M059J (cell line): ENCODE measurements at places on chromosomes 3 and 15. TPM values are rescaled to one million over a fixed set of nuclear protein-coding genes. Genes with fewer than 3 reads are reported as not detected.

- no peak for DNase-seq
These were observed 582.9 kb upstream of the PPP2R3A start for GRCh38 chr3:135382621-135383020.

DNA sequence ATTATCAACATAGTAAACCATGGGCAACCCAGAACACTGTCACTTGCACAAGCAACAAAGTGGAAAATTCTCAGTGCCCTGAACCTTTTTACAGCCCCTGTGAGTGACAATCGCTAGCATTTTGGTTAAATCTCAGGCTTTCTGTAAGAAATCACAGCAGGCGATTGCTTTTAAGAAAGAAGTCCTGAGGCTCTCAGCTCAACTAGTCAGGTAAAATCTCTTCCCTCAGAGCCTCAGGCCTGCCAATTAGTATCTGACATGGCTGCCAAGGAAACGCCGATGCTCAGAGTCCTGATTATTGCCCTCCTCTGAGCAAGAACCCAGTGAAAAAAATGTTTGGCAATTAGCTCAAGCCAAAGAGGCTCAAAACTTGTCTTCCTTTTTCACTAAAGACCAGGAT lies 530.8 kb downstream of the DIPK2A start:
- no peak for DNase-seq

GRCh38 chr3:171113716-171114115 lies 87.2 kb upstream of the SLC2A2 start:
- no peak for DNase-seq

CIB2 gene
- 1.9 and 2.2 TPM in 2 replicates for total RNA-seq
